ENCODE measurements at places on chromosomes 3 and 15. TPM values are rescaled to one million over a fixed set of nuclear protein-coding genes. Genes with fewer than 3 reads are reported as not detected.

SLC12A1 gene
- total RNA-seq: not detected

CDV3 gene
- total RNA-seq: 192 TPM

SMCO1 gene
- not detected for total RNA-seq

SEMA3B gene
- total RNA-seq: 1.7 TPM

CCDC12 gene
- 78.4 TPM for total RNA-seq

HESX1 gene
- total RNA-seq: 0.49 TPM

VGLL3 gene
- total RNA-seq: 0.03 TPM

GNAT1 gene
- 0.28 TPM for total RNA-seq

- no peak for DNase-seq
These were observed 214.2 kb downstream of the GRM7 start for GRCh38 chr3:7075117-7075516.

DNA sequence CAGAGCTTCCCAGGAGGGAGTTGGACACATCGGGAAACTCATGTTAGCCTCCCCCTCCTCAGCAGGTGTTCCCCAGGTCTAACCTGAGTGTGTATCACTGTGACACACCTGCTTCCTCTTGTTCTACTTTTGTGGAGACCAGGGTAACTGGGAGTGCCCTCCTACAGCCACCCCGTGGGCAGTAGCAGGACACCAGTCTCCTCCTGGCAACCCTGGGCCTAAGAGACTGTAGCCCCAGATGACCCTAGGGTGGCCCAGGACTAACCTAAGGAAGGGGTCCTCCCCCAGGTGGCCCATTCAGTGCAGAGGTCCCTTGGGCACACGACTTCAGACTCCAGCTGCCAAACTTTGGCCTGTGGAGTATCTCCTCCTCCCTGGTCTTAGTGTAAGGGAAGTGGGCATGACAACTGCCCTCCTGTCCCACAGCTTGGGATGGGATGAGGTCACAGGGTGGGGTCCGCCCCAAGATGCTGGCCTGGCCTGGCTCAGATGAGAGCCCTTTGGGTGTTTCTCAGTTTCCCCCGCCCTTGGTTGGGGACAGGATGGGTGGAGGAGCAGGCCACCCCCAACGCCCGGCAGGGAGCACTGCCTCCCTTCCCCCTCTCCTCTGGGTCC lies 4.8 kb downstream of the CSK start:
- DNase-seq: no peak

DNA sequence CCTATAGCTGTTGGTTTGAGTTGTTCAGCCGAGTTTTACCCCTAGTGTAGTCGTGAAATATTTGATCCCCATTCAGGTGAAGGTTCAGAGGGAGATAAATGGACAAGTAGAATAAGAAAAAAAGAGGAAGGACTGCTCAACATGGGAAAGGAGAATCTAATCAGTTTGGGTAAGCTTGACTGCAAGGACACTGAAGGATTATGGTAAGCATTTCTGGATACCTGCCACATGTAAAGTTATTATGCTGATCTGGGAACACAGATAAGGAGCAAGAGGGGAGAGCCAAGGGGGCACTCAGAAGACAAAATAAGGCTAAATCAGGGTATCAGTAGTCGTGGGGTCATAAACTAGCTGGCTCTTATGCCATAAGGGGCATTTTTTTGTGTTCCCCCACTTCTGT lies 49.9 kb downstream of the TFG start:
- DNase-seq: no peak

DNA sequence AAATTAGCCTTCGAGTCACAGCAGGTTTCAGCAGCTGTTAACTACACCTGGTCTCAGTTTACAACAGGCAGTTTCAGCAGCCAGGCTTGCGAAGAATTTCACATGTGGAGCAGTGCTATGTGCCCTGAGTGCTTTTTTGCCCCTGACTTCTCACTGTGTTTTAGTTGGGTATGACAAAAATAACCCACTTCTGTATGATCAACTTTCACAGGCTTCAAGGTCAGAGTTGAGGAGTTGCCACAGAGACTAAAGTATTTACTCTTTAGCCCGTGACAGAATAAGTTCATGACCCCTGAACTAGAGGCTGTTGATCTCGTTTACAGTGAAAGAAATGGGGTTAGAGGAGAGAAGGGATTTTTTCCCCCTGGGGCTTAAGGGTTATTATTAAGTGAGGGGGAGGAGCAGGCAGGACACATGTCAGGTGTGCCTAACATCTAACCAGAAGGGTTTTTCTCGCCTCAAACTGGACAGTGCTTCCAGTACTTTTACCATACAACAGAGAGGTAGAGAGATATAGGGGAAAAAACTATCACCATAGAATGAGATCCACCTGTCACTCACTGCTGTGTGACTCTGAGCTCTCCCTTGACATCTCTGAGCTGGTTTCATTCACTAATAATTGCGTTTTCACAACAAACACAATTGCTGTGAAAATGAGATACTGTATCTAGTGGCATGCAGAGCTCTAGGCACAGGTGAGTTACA lies 14.0 kb upstream of the TOPBP1 start:
- DNase-seq: no peak

DNA sequence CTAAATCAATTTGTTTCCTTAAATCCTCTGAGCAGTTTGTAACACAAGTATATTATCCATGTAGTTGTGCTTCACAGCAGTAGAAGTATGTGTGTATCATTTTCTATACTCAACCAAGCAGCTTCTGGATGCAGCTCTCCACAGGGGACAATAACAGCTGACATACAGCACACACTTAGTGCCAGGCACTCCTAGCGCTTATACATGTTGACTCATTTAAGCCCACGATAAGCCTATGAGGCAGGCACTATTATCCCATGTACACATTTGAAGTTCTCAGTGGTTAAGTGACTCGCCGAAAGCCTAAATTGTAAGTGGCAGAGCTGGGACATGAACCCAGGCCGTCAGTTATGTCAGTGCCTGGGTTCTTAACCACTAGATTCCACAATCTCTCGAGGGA lies 20.3 kb upstream of the LPP start:
- DNase-seq: no peak

DNA sequence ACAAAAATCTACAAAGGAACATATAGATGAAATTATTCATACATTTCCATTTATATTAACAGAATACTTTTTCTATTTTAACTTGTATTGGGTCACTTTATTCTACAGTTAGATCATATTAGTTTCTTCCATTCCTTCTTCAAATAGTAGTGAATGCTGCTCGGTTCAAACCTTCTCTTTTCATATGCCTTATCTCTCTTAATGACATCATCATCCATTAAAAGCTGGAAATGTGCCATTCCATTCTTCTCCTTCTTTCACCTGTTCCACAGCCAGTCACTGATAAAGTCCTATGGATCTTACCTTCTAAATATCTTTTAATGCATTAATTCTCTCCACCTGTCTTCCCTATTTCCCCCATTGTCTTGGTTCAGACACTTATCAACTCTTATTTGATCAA lies 358.0 kb upstream of the POU1F1 start:
- DNase-seq: no peak

DNA sequence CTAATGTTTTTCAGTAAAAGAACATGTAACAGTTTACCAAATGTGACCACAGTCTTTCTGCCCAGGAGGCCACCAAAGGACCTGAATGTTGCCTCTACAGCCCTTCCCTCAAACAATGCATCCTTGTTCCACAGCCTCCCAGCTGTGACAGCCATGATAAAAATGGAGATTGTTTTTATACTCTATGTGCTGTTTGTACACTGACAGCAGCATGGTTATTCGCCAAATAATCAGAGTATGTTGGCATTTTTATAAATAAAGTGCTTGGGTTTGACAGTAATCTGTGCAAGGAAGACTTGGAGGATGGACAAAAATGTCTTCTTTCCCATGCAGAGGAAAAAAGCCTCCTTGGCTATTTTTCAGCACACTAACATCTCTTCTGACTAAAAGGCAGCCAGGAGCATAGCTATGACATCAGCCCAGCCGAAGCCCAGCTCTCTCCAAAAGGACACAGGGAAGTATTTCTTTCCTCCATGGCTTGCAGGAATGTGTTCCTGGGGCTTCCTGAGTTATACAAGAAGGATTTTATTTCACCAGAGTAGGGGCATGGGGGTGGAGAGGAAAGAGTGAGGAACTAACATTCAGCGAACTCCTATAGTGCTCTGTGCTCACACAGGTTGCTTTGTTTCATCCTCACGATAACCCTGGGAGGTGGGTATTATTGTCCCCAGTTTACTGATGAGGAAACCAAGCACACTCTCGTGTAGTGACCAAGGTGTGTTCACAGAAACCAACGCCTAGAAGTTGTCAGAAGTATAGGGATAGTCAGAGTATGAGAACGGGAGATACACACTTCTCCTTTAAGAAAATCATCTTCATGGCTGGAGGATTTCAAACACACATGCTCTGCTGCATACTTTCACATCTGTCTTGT lies 339.7 kb downstream of the MECOM start:
- DNase-seq: no peak

DNA sequence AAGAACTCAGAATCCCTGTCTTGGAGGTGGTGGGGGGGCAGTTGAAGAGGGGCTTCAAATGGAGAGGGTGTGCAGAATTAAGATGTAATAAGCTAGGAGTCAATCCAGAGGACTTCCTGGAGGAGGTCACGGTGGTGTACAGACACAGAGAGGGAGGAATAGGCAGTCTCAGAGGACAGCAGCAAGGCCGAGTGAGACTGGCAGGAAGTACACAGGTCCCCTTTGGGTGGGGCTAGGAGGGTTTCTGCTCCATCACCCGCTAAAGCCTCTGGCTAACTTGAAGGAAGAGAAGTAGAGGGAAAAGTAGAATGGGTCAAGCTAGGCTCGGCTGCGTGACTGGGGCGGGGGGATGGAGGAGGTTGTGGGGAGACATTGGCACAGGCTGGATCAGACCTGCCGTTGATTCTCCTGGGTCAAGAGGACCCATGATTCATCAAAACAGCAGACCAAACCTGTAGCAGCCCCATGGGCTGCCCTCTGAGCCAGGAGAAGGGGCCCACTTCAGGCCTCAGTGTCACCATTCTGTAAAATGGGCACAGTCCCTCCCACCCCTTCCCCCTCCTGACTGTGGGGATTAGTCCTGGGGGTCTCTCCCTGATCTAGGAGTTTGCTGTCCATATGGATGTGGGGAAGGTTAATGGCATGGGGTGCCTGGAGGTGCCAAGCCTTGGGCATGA lies 16.9 kb downstream of the CSPG4 start:
- DNase-seq: no peak

GRCh38 chr3:171809611-171809860 lies 747 bp downstream of the PLD1 start:
- DNase-seq: no peak

- DNase-seq: no peak
These were observed 29.4 kb downstream of the TIMMDC1 start for GRCh38 chr3:119527714-119528113.

GRCh38 chr3:20683910-20684309 lies 497.9 kb upstream of the SGO1 start:
- no peak for DNase-seq

Data from T-cell (primary cell).